ENCODE measurements at places on chromosomes 13 and 19.

DNA sequence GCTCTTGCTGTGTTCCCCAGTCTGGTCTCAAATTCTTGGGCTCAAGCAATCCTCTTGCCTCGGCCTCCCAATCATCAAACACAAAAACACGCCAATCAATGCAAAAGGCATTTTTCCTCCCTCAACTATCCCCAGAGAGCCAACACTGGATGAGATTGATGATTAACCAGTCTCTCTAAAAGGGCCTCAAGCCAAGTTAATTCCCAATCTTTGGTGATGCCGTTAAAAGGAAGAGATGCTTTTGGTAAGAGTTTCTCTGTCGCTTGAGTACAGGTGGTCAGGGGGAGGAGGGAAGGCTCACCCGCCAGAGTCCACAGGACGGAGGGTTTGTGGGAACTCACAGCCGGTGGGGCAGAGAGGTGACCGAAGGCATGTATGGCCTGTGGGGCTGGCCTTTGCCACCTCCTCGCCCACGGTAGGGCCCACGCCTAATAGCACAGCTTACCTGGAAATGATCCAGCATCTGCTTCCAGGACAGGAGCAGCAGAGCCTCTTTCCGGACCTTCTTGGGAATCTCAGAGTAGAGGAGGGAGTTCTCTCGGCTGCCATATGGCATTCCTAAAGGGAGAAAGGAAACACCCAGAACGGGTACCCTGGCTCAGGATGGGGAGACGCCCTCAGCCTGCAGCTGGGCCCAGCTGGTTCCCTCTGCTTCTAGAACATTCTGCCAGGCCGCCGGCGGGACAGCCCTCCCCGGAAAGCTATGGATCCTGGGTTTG is 18.1 kb downstream of the DPP9 start:
- DNase-seq, result no peak

- no peak for DNase-seq
These were observed 7.5 kb downstream of the RINL start for GRCh38 chr19:38870612-38871011.

GRCh38 chr13:110641055-110642015 is 26.0 kb downstream of the NAXD start:
- DNase-seq, result peak; percentile 9

DNA sequence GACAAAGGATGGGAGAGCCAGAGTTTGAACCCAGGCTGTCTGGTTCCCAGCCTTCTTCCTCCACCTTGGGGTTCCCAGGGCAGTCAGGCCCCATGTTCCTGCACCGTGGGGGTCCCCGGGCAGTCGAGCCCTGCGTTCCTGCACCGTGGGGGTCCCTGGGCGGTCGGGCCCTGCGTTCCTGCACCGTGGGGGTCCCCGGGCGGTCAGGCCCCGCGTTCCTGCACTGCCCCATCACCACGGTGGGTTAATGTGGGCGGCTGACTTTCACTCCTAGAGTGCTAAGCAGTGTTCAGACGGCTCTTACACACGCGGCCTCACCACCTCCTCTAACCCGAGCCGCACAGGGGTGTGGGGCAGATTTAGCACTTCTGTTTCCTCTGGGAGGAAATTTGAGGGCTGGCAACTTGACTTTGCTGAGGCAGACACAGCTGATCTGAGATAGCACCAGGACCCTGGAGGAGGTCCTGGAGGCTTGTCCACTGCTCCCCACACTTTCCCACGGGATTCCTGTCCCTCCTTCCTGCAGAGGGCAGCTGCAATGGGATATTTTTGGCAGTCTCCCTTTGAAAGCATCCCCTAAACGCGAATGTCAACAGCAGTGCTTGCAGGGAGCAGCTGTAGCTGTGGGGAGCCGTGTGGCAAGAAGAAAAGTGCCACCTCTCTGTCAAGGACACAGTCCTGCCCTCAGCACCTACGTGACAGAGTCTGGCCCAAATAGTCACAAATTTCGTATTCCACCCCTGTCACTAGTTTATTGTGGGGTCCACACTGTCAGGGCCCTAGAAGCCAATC is 239.4 kb downstream of the TEX29 start:
- no peak for DNase-seq

DNA sequence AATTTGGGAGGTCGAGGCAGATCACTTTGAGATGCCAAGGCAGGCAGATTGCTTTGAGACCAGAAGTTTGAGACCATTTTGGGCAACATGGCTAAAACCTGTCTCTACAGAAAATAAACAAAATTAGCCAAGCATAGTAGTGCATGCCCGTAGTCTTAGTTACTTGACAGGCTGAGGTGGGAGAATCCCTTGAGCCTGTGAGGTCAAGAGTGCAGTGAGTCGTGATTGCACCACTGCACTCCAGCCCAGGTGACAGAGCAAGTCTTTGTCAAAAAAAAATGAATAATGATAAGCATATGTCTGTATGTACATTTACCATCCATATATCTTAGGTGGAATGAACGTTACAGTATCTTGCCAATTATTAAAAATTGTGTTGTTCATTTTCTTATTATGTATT is 2447.7 kb downstream of the PCDH9 start:
- no peak for DNase-seq

- DNase-seq, result no peak
These were observed 809.5 kb upstream of the SLITRK6 start for GRCh38 chr13:86608701-86609100.

- no peak for DNase-seq
These were observed 511.3 kb downstream of the MYO16 start for GRCh38 chr13:109140479-109141349.

- DNase-seq, result no peak
These were observed 199.5 kb upstream of the ZNF536 start for GRCh38 chr19:30172613-30173242.

- no peak for DNase-seq
These were observed 10.9 kb upstream of the GAS6 start for GRCh38 chr13:113874579-113875428.

Data from fibroblast of skin of left quadriceps (primary cell).